NCI-H748 treated with DMSO at 0.1 percent for 48 hours (cell line): ENCODE measurements at places on chromosomes 2 and 18.

GRCh38 chr18:498931-499775 is 1.3 kb downstream of the COLEC12 start:
- DNase-seq: peak; percentile 9

DNA sequence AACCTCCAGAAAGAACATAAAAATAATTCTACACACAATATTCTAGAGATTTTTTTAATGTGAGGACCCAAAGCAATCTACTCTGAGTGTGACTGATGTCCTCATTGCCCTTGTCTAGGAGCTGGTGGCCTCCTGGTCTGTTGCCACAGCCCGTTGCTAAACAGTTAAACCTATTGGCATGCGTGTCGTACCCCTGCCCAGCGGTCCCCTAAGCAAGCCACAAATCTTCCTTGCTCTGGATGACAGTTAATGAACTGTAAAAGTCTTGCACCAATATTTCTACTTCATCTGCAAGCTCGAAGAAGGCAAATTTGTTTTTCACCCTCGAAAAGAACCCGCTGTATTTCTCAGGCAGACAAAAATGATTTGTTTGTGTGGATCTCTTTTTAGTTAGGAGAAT is 489.1 kb upstream of the MEX3C start:
- no peak for DNase-seq

- no peak for DNase-seq
These were observed 24.4 kb upstream of the DTNB start for GRCh38 chr2:25697559-25698341.

DNA sequence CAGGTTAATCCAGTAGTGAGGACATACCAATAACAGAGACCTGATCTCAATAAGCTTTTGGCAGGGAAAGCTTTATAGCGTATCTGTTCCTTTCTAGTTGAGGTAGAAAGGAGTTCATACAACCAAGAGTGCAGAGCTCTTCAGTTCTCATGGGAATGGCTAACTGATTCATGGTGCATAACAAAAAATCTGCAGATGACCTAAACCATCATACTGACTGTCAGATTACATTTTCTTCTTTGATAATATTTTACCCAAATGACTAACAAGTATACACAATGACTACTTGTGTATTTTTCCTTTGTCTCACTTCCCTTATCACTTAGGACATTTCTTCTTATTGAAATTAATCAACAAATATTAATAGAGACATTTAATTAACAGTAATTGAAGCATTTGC is 140.0 kb upstream of the SERTAD2 start:
- DNase-seq: no peak

- DNase-seq: peak; percentile 94
These were observed 156.1 kb upstream of the CYRIA start for GRCh38 chr2:16821692-16822091.

GRCh38 chr18:74234326-74235171 is 57.2 kb downstream of the CYB5A start:
- DNase-seq: no peak

- peak; percentile 22 for DNase-seq
These were observed 17.3 kb upstream of the GTF2A1L start for GRCh38 chr2:48600204-48600813.

GRCh38 chr2:8168022-8168717 is 513.7 kb upstream of the ID2 start:
- DNase-seq: no peak

DNA sequence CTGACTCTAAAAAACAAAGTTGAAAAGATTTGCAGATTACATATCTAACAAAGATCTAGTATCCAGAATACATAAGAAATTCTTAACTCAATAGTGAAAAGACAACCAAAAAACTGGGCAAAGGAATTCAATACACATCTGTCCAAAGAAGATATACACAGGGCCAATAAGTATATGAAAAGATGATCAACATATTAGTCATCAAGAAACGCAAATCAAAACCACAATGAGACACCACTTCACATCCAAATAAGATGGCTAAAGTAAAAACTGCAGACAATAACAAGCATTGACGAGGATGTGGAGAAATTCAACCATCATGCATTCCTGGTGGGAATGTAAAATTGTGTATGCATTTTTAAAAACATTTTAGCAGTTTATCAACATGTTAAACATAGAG is 256.0 kb downstream of the EIPR1 start:
- no peak for DNase-seq

- no peak for DNase-seq
These were observed 33.6 kb downstream of the LYPD6 start for GRCh38 chr2:149363958-149364357.

- no peak for DNase-seq
These were observed 117.1 kb upstream of the MGAT5 start for GRCh38 chr2:134136731-134137130.

DNA sequence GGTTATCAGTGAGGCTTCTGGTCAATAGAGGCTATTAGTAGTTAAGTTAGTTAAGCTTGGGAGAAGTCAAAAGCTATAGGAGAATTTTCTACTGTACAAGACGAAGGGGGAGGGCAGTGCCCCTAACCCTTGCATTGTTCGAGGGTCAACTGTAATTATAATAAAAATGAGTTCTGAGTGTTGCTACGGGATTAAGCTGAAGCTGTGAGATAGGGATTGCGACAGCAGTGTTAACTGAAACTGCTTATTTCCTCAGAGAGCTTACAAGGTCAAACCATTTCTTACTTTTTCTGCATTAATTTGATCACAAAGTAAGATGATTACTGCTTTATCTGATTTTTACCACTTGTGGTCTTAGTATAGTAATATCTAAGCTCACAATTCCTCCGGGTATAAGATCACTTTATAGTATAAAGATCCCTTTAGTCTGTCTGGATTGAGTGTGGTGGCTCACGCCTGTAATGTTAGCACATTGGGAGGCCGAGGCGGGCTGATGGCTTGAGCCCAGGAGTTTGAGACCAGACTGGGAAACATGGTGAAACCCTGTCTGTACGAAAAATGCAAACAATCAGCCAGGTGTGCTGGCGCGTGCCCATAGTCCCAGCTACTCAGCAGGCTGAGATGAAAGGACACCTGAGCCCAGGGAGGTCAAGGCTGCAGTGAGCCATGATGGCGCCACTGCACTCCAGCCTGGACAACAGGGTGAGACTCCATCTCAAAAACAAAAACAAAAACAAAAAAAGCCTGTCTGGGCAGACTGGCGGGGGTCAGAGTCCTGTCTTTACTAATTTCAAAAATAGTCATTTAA is 119.5 kb upstream of the TLK1 start:
- DNase-seq: no peak

GRCh38 chr2:218257390-218257981 is 3.3 kb upstream of the GPBAR1 start:
- no peak for DNase-seq

- no peak for DNase-seq
These were observed 72.5 kb upstream of the CYP1B1 start for GRCh38 chr2:38148501-38148900.

GRCh38 chr2:165635532-165635931 is 158.5 kb downstream of the GALNT3 start:
- no peak for DNase-seq

GRCh38 chr2:175805442-175806124 is 196.5 kb downstream of the LNPK start:
- no peak for DNase-seq

GRCh38 chr2:210169516-210170195 is 1.6 kb downstream of the KANSL1L start:
- DNase-seq: no peak

- no peak for DNase-seq
These were observed 89.9 kb upstream of the CYP26B1 start for GRCh38 chr2:72237549-72237948.

GRCh38 chr2:86305915-86306254 is 31.5 kb downstream of the REEP1 start:
- no peak for DNase-seq

DNA sequence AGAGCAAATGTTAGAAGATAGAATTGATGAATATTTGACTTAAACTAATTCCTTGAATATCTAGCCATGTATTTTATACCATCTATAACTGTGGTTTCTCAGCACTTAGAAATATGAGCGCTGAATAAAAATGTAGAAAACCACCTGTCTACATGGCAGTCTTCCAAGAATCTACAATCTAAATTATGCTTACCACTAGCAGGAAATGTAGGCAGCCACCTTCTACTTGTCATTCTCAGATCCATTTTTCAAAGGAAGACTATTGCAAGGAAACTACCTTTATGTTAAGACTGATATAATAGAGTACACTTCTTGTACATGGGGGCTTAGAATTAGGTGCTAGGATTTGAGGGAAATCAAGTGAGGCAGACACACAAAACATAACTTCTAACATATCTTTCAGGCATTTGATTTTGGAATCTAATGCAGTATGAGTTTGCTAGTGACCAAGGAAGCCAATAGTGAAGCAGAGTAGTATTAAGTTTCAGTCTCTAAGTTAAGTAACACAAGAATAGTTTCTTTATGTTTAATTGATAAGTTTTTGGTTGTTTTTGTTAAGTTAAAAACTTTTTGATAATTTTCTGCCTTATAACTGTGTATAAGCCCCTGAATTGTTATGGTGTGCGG is 175.9 kb upstream of the ITGA4 start:
- DNase-seq: no peak

DNA sequence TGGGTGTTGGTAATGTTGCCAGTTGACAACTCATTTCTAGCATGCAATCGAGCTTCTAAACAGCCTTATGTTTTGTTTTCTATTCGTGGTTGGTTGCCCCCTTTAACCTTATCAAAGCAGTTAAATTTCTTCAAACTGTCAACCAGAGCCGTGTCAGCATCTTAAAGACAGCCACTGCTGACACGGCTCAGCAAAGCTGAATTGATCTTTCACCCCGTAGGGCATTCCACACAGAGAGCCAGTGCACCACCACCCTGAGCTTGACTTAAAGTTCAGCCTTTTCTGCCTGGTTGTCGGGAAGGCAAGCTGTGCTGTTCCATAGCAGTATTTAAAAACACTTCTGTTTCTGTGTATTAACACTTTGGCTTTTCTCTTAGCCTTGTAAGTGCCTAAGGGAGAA is 355.0 kb upstream of the CHST9 start:
- no peak for DNase-seq

DNA sequence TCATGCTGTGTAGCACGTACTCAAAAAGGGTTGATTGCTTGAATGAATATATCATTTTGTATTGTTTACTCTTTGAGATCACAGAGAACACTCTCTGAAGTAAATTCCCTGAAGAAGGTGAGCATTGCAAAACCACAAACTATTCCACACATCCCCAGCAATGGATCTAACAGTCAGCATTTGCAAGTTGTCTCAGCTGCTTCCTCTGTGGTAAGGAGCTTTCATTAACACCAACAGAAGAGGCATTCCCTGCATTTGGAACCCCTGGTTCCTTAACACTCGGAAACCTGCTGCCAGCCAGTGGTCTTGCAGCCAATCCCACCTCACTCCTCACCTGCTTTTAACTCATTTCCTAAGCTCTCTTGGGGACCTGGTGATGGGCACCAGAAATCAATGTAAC is 108.4 kb downstream of the IRS1 start:
- no peak for DNase-seq

DNA sequence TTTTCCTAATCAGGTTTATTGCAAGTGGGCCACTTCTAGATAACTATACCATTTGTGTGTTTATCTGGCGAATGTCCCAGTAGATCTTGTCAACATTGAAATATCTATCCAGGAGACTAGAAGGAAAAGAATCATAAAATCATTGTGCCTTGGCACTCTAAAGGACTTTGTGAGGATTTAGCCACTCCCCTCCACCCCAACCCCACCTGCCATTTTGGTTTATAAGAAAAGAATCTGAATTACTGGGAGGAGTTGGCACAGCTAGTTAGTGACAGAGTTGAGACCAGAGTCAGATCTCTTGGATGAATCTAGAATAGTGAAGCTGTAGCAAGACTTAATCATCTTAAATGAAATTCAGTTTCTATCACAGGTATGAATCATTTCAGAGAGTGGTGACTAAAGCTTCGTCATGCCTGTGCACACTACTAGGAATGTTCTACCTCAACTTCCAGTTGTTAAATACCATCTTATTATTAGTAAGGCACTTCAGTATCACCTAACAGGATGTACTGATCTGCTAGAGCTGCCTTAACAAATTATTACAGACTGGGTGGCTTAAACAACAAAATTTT is 212.7 kb upstream of the SLC14A2 start:
- DNase-seq: no peak

- DNase-seq: no peak
These were observed 24.3 kb upstream of the STAT1 start for GRCh38 chr2:191038241-191038725.

DNA sequence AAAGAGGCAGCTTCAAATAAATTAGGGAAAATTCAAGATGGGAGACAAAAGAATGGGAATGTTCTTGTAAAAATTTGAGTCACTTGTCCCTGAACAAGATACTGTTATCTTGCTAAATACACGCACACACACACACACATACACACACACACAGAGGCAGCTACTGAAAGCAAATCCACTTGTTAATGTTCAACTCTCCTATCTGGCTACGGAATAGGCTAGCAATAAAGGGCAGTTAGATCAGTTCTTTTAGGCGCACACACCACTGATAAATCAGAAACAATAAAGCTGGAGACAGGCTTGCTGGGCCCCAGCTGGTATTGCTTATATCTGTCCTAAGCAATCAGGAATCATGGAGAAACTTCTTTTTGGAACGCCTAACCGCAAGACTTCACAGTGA is 461.6 kb downstream of the BCL11A start:
- DNase-seq: no peak

DNA sequence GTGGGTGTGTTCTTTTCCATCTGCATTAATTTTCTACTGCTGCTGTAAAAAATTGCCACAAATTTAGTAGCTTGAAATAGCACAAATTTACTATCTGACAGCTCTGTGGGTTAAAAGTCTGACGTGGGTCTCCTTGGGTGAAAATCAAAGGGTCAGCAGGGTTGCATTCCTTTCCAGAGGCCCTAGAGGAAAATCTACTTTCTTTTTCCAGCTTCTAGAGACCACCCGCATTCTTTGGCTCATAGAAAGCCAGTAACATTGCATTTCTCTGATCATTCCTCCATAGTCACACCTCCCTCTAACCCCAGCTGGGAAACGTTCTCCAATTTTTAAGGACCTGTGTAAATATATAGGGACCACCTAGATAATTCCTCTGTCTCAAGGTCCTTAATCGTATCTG is 128.8 kb downstream of the ATL2 start:
- no peak for DNase-seq
